ENCODE measurements at places on chromosomes 5 and 9. TPM values are rescaled to one million over a fixed set of nuclear protein-coding genes. Genes with fewer than 3 reads are reported as not detected.

The GADD45G gene
- polyA plus RNA-seq: not detected

The NR5A1 gene
- not detected for polyA plus RNA-seq

The IFNA6 gene
- polyA plus RNA-seq: not detected

The GPX3 gene
- polyA plus RNA-seq: 3.7 TPM

The PCDH1 gene
- polyA plus RNA-seq: 0.11 TPM

The FOXD4 gene
- not detected for polyA plus RNA-seq

The NRARP gene
- polyA plus RNA-seq: 0.17 TPM

The ZFP62 gene
- polyA plus RNA-seq: 13.7 TPM

The CAMK2A gene
- polyA plus RNA-seq: 0.46 TPM

The ACOT12 gene
- 0.56 TPM for polyA plus RNA-seq

The PTGS1 gene
- 78.3 TPM for polyA plus RNA-seq

The C8G gene
- polyA plus RNA-seq: not detected

The PCDHA11 gene
- not detected for polyA plus RNA-seq

The C5 gene
- polyA plus RNA-seq: 2.2 TPM

The NEURL1B gene
- 1.8 TPM for polyA plus RNA-seq

All from AG04450 (cell line).